ENCODE measurements at places on chromosomes 1 and 21.

DNA sequence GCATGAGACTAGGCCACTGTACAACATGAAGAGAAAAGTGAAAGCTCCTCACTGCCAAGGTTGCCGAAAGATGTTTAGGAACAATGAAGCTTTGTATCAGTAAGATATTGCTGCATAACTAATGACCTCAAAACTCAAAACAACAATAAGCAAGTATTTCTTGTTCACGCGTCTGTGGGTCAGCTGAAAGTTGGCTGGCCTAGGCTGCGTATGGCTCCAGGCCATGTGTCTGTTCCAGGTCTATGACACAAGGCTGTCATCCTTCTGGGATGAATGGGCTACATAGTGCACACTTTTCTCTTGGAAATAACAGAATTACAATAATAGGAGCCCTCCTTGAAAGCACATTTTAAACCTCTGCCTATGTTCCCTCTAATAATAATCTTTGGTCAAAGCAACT lies 515.9 kb downstream of the PLPP3 start:
- DNase-seq: peak; percentile 71

- DNase-seq: no peak
Measured at GRCh38 chr1:35324486-35324885, 56.0 kb downstream of the ZMYM4 start.

GRCh38 chr1:172674831-172675613 lies 16.1 kb downstream of the FASLG start:
- no peak for DNase-seq

DNA sequence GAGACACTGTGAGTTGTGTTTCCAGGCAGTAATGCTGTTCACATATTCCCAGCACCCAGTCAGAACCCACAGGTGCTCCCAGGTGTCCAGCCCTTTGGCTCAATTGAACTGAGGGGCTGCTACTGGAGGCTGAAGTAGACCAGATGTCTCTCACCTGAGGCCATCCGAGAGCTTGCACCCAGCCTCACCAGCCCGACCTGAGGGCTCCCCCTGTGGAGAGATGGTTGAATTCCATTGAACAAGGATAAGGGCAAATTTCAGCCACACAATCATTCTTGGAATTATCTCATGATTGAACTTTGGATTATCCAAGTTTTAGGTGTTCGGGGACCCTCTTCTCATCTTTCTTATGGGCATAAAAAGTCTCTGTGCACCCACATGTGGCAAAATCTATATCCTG lies 52.1 kb downstream of the OBSCN start:
- DNase-seq: no peak

DNA sequence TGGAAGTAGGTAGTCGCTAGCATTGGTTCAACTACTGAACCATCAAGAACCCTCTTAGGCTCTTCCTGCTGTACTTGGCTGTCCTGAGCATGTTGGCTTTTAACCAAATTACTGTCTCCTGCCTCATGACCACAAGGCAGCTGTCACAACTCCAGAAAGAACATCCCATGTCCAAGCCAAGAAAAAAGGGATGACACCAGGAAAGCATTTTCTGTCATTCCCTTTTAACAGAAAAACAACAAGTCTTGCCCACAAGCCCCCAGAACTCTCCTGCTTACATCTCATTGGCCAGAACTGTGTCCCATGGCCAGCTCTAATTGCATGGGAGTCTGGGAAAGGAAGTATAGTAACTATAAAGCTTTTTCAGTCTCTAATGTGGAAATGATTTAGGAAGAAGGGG lies 2.4 kb upstream of the RNU5D-1 start:
- no peak for DNase-seq

GRCh38 chr1:232705815-232706575 lies 76.1 kb upstream of the SIPA1L2 start:
- no peak for DNase-seq

GRCh38 chr1:9909234-9910046 lies 629 bp downstream of the CTNNBIP1 start:
- DNase-seq: peak; percentile 60

- DNase-seq: peak; percentile 26
Measured at GRCh38 chr1:76083189-76083588, 8.6 kb downstream of the ST6GALNAC3 start.

DNA sequence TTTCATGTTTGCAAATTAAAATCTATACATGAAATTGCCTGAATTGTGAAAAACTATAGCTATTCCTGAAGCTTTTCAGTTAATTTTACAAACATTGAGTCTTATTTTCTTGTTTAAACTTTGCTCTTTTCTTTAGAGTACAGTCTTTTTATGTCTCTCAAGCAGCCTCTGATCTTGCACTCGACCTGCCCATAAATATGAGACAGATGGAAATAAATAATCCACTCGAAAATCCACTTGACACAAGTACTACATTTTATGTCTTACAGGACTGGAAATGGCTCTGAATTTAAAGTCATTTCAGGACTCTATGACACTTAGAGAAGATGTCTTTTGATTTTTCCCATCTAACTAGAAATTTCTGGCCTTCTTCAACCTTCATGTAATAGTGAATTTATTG lies 283.8 kb downstream of the USP25 start:
- DNase-seq: no peak

GRCh38 chr1:905071-905749 lies 18.5 kb upstream of the SAMD11 start:
- DNase-seq: peak; percentile 77

- no peak for DNase-seq
Measured at GRCh38 chr1:209527372-209527771, 56.1 kb upstream of the CAMK1G start.

- DNase-seq: peak; percentile 48
Measured at GRCh38 chr1:231818337-231818736, 191.7 kb downstream of the DISC1 start.

- peak; percentile 96 for DNase-seq
Measured at GRCh38 chr1:26169669-26170471, at the start of gene ZNF593. Gene ZNF593 (plus strand): TSS chr1:26169908. CDS start chr1:26169984, 76 bp downstream.

- peak; percentile 52 for DNase-seq
Measured at GRCh38 chr1:27348861-27349783, 7.3 kb downstream of the SYTL1 start.

GRCh38 chr1:45410850-45411509 lies 70.7 kb upstream of the MUTYH start:
- no peak for DNase-seq

Measured in left ventricle myocardium superior (tissue), 1 donor.